Mesothelial cell of epicardium (in vitro differentiated cells): ENCODE measurements at places on chromosomes 13 and 19. TPM values are rescaled to one million over a fixed set of nuclear protein-coding genes. Genes with fewer than 3 reads are reported as not detected.

DNA sequence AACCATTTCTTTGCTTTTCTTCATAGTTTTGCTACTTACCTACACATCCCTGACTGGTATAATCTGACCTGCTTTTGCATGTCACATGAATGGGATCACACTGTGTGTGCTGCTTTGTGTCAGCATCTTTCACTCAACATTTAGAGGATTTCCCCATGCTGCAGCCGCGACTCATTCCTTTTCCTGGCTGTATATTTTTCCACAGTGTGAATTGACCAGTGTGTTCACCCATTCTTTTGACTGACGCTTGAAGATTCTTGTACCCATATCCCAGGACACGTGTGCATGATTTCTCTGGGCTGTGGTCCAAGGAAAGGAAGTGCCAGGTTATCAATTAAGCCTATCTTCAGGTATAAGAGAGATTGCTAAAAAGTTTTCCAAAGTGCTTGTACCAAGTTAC lies 118.4 kb downstream of the DPF1 start:
- DNase-seq, result no peak

DNA sequence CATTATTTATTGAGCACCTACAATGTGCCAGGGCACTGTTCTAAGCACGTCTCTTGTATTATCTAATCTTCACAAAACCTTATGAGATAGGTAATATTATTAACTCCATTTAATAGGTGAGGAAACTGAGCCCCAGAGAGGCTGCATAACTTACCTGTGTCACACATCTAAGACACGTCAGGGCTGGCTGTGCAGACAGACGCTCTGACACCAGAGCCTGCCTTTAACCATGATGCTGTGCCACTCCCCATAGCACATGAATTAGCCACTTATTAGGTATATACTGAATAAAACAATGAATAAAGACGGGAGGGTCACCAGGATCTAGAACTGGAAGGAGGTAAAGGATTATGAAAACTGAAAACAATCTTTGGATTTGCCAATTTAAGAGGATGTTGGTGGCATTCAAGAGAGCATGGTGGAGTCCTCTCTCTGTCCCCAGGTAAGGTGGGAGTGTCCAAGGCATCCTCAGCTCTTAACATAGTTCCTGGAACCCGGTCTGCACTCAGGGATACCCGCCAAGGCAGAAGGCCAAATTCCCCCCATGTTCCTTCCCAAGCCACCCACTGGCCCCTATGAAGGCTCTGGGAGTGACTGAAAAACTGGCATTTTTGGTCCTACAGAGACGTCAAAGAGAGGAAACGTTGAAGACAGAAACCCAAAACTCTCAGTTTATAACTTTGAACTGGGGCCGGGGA lies 479.7 kb downstream of the FOXO1 start:
- no peak for DNase-seq

DNA sequence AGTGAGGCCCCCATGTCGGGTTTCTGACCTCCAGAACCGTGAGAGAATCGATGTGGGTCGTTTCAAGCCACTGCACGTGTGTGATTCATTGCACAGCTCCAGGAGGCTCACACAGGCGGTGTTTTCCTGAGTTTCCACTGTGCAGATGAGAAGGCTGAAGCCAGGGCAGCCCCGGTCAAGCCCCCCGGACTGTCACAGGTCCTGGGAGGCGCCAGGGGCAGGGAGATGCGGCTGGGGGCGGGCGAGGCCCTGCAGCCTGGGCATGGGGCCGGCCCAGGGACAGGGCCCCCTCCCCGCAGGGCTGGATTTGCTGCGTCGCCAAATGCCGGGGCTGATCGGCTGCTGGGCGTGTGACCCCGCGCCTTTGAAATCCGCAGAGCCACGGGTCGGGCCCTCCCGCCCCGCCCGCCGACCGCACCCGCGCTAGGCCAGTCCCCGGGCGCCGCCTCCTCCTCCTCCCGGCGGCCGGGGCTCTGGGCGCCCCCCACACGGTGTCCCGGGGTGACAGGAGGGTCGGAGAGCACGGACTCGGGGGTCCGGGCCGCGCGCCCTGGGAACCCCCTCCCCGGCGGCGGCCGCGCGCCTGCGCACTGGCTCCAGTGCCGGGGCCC lies 9.9 kb upstream of the MKNK2 start:
- DNase-seq, result no peak

Gene KLK15
- total RNA-seq, result not detected in 3 replicates

Gene FGF9
- total RNA-seq, result 17.3 to 20.9 TPM (median 17.8 TPM) in 3 replicates

Gene ZNF226
- 36.2 to 38.2 TPM (median 38.2 TPM) in 3 replicates for total RNA-seq

Gene GJA3
- 4.4 to 5.3 TPM (median 5.2 TPM) in 3 replicates for total RNA-seq

GRCh38 chr19:39211731-39212374 lies 7.8 kb upstream of the SYCN start:
- no peak for DNase-seq

- no peak for DNase-seq
These were observed 301.7 kb downstream of the NDFIP2 start for GRCh38 chr13:79782541-79783205.

Gene CPT1C
- total RNA-seq, result 60.3 to 62.5 TPM (median 60.9 TPM) in 3 replicates

DNA sequence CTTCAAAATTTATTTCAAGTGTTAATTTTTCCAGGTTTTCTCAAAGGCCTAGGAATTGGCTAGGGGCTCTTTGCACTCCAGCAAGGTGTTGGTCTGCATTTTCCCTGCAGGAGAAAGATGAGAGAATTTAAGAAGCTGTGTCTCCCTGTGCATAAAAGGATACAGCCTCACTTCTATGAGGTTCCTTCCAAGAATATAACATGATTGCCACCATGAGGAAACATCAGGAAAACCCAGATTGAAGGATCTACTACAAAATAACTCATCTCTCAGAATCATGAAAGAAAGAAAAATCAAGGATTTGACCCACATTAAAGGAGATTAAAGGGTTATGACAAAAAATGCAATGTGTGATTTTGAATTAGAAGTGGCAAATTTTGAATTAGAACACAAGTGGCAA lies 69.9 kb downstream of the RUBCNL start:
- DNase-seq, result no peak

GRCh38 chr19:6935618-6936017 lies 48.2 kb downstream of the ADGRE1 start:
- DNase-seq, result no peak

- DNase-seq, result no peak
These were observed 18.7 kb upstream of the SLAIN1 start for GRCh38 chr13:77678691-77679235.

DNA sequence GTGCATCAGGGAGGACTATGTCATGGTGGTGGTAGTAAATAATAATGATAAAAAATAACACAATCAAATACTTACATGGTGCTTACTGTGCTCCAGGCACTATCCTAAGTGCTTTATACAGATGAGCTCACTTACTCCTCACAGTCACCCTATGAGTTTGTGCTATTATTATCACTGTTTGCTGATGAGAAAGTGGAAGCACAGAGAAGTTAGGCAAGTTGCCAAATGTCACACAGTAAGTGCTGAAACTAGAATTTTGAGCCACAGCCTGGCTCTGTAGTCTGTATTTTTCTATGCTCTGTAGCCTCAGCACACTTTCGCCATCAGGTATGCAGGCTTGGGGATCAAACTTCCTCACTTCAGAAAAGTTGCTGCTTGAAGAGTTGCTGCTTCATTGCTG lies 46.6 kb downstream of the HTR2A start:
- DNase-seq, result no peak

- peak; percentile 19 for DNase-seq
These were observed 163.1 kb upstream of the TSHZ3 start for GRCh38 chr19:31512181-31512970.

- no peak for DNase-seq
These were observed 28.9 kb downstream of the SOX21 start for GRCh38 chr13:94683409-94683808.

DNA sequence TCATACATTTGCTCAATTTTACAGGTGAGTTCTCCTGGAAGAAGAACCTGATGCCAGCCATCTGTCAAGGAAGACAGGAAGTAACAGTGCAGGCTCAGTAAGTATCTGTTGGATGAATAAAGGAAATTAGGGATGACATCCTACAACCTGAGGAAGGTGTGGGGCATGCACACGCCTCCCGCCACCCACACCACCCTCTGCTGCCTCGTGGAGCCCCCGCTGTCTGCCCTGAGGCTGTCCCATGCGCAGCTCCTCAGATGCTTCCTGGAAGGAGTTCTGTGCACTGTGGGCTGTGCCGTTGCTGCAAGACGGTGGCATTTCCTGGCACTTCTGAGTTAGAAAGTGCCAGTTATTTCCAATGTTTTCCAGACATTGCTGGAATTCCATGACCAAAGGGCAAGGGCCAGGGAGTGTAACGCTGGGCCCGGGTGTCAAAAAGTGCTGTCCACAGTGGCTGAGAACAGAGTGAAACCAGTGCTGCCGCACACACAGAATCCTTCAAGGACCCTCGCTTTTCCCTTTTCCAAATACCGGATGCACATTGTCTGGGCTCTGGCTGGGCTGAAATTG lies 4.2 kb upstream of the TEX29 start:
- no peak for DNase-seq

Gene IL17D
- total RNA-seq, result 5.4 to 6.2 TPM (median 5.9 TPM) in 3 replicates

Gene LENG9
- total RNA-seq, result 5.5 to 6.8 TPM (median 5.8 TPM) in 3 replicates

GRCh38 chr19:13965926-13966683 lies 13.8 kb downstream of the DCAF15 start:
- no peak for DNase-seq

DNA sequence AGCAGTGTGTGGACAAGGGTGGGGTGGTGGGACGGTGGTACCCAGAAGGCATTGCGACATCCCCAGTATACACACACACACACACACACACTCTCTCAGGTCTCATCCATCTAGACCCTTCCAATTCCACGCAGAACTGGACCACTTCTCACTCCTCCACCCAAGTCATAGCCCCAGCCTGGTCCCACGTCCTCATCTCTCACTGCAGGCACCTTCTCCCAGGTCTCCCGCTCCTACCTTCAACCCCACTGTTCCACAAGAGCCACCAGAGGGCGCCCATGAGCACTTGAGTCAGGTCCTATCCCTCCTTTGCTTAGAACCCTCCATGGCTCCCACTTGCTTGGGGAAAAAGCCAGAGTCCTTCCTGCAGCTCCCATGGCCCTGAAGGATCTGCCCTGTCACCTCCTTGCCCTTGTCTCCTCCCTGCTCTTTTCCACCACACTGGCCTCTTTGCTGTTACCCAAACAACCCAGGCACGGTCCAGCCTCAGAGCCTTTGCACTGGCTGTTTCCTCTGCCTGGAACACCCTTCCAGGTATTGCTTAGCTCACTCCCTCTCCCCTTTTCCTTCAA lies 62.6 kb downstream of the IER2 start:
- DNase-seq, result no peak
